Calu3 (cell line): ENCODE measurements at places on chromosomes 7 and 10.

- DNase-seq = no peak
These were observed 128.5 kb downstream of the BTAF1 start for GRCh38 chr10:92052088-92052487.

DNA sequence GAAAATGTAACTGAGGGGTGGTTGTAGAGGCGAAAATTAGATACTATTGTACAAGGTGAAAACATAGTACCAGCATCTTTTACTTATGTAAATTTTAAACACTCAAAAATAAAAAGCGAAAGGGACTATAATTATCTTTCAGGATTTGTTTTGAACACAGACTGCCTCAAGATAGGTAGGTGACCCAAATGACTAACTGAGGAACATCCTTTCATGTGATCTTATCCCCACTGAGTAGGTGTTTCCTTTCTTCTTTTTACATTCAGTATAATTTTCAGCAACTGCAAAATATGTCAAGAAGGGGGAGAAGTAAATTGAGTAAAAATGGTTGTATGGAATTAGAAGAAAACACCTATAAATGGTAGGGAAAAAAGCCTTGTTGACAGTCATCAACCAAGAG lies 236.7 kb downstream of the PHF14 start:
- DNase-seq = no peak

- DNase-seq = peak; percentile 51
These were observed 93.5 kb downstream of the ZNF783 start for GRCh38 chr7:149355390-149356048.

- DNase-seq = no peak
These were observed 272.7 kb upstream of the VWC2 start for GRCh38 chr7:49500741-49501140.

DNA sequence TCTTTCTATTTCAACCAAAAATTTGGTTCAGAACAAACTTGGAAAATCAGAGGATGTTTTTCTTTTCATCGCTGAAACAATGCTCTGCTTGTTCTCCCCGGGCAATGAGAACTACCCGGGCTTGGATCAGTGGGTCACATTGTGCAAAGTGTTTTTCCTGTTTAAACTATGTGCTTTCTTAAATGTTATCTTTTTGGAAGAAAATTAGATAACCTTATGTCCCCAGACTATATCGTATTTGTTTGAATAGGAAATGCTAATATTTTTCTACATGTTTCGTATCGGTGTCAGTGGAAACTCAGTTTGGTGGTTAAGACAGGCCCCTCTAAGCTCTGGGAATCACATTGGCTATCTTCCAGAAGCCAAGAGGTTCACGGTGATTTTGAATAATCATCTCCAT lies 319.5 kb upstream of the NFE2L3 start:
- no peak for DNase-seq

GRCh38 chr10:9294132-9294663 lies 1239.7 kb downstream of the GATA3 start:
- DNase-seq = no peak

DNA sequence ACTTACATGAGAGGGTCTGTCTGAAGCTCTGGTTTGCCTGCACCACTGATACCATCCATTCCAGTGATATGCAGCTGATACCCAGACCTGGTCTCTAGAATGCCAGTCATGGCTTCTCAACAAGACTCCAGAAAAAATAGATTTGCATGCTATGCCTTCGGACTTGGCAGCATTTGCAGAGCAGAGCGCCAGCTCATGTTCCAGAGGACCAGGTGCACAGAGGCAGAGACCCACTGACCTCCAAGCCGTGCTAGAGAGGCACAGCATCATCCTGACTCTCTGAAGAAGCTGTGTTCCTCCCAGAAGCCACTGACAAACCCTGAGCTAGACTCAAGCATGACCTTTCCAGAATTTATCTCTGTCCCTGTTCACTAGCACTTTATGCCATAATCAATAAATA lies 6.9 kb upstream of the PRKAG2 start:
- DNase-seq = no peak

- no peak for DNase-seq
These were observed 144.5 kb downstream of the FRMD4A start for GRCh38 chr10:14186245-14186644.

DNA sequence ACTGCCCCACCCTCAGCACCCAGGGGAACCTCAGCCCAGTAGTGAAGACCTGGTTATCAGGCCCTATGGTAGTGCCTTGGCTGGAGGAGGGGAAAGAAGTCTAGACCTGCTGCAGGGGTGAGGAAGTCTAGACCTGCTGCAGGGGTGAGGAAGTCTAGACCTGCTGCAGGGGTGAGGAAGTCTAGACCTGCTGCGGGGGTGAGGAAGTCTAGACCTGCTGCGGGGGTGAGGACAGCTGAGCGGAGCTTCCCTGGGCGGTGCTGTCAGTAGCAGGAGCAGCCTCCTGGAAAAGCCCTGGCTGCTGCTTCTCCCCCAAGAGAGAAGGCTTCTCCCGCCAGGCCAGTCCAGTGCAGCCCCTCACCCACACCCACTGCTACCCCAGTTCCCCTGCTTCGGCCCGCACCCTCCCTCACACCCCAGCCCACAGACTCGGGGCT lies 6.3 kb downstream of the NOS3 start:
- DNase-seq = no peak

DNA sequence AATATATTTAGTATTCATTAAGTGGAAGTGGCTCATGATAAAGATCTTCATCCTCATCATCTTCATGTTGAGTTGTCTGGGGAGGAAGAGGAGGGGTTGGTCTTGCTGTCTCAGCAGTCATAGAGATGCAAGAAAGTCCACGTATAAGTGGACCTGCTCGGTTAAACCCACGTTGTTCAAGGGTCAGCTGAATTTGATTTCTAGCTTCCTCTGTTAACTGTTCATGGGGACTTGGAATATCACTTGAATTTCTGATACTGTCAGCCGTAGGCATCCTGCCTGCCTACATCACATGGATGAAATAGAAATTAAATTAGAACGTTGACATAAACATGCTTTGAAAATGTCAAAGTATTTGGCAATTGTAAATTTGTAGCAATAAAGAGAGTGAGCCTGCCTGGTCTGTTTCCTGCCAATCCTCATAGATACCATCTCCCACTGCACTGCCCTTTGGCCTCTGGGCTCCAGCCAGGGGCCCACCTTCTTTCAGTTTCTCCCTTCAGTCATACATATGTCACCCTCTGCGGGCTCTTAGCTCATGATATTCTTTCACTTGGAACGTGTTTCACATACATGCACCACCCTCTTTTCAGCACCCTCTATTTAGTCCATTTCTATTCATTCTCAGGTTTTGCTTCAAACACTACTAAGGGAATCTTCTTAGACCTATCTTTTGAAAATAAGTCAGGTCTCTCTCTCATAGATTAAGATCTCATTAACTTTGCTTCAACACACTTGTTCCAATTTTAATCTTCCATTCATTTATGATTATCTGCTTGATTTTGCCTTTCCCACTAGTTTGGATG lies 376.3 kb downstream of the IPMK start:
- peak; percentile 54 for DNase-seq

DNA sequence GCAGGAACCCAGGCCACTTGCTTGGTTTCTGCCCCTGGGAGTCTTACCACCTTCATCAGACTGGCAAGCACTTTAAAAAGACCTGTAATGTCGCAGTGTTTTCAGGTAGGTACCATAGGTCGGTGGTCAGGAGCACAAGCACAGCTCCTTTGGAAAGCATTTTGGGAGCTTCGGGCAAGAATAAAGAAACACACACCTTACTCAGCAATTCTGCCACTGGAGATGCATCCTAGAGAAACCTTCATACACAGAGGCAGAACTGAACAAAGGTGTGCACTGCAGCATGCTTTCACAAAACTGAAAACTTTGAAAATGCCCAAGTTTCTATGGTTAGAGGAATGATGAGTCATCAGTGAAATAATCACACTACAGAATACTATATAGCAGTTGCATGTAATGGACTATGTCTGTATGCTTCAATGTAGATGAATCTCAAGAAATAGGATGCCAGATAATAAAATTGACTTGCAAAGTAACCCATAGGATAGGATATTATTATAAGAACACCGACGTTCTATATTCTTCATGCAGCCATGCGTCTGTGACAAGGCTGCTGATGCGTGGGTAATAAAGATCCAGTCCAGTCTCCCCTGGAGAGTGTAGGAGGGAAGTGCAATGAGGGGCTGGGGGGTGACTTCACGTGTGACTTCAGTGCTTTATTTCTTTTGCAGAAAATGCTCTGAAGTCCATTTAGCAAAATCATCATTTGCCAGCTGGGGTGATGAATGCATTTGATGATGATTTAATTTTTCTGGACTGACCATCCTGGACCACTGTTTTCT lies 309.5 kb downstream of the WDR37 start:
- DNase-seq = no peak

GRCh38 chr10:52210161-52210560 lies 103.9 kb upstream of the DKK1 start:
- no peak for DNase-seq

DNA sequence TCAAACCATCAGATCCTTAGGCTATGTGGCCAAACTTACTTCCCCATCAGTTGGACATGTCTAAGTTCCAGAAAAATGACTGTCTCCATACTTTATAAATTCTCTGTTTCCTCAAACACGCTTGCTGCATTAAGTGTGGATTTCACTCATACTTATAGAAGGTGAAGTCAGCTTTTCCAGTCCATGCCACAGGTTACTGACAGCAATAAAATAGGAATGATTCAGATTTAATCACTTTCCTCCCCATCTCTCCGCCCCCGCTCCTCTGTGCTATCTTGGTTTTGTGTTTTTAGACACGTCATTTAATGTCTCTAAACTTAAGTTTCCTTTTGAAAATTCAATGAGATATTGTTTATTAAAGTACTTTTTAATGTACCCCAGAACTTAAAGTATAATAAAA lies 1098.0 kb upstream of the C7orf33 start:
- no peak for DNase-seq

DNA sequence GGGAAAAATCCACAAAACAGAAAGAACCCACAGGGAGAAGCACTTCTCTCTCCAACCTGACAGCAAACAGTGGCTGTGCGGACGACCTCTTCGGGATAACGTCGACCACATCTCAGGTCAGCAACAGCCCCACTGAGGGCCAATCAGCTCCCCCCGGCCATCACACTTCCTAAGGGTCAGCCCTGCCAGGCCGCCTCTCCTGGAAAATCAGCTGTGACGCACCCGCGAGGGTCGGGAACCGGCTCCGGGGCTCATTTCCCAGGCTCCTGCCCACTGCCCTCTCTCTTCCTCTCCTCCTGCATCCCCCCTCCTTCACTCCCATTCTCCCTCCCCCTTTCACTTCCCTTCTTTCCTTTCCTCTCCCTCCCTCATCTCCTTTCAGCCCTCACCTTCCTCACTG lies 118.3 kb downstream of the DIP2C start:
- no peak for DNase-seq
